Eye (tissue), 1 donor: ENCODE measurements at places on chromosomes 7 and 10.

DNA sequence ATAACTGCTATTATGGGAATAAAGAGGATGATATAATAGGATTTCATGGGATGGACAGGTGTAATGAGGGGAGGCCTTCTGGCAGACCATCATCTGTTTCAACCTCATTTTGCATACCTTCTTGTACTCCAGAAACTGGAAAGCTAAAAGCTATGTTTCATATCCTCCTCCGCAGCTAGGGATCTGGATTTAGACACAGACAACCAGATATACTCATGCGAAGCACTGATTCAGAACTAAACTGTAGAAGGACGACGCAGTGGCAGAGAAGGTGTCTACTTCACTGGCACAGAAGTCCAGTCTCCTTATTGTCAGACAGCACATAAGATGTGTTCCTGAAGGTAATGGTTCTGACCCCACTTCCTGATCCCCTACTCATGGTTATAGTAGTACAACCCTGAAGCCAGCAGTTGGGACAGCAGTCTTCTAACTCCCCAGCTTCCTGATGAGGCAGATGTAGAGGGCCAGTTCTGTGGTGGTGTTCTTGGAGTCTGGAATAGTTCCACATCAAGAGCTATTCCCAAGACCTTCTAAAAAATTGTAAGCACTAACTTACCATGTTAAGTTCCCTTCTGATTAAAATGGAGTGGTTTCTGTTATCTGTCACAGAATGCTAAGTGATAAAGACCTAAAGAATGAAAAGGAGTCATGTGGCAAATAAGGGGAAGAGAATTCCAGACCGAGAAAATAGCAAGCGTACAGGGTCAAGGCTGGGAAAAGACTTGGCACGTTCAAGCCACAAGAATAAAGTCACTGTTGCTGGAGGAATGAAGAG, 550.3 kb downstream of the GRM8 start:
- DNase-seq = no peak

- no peak for DNase-seq
These were observed 193.5 kb upstream of the HDAC9 start for GRCh38 chr7:18302097-18302496.

- peak; percentile 78 for DNase-seq
These were observed 140.1 kb downstream of the GLI3 start for GRCh38 chr7:42096681-42097561.

- DNase-seq = no peak
These were observed 974.5 kb downstream of the LRMDA start for GRCh38 chr10:76405922-76406321.

DNA sequence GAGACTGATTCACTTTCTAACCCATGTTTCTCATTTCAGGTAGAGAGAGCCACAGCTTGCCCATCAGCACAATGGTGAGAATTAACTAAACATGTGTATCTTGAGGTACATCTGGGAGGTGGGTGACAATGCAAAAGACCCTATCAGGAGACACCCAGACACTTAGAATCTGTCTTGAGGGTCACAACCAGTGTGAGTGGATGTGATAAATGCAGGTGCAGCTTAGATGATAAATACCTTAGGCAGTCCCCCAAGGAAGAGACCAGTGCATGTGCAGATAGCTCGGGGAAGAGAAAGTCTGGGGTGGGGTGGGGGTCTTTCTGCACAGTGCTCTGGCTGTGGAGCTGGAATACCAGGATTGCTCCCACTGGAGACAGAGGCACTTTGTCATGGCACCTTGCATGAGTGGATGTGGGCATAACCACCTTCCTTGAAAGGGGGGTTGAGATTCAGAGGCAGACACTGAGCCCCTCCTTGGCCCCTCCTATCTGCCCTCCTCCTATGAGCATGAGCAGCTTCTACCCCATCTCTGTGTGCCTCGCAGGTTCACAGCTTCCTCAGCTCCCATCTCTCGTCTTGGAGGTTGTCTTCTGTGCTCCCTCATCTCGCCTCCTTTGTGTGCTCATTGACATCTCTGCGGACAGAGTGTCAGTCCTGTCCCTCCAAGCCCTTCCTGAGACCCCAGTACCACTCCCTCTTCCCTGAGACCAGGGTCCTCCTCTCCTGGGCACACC, 349.8 kb downstream of the TCERG1L start:
- no peak for DNase-seq

GRCh38 chr7:108235451-108236061, 105.4 kb upstream of the LAMB4 start:
- no peak for DNase-seq

DNA sequence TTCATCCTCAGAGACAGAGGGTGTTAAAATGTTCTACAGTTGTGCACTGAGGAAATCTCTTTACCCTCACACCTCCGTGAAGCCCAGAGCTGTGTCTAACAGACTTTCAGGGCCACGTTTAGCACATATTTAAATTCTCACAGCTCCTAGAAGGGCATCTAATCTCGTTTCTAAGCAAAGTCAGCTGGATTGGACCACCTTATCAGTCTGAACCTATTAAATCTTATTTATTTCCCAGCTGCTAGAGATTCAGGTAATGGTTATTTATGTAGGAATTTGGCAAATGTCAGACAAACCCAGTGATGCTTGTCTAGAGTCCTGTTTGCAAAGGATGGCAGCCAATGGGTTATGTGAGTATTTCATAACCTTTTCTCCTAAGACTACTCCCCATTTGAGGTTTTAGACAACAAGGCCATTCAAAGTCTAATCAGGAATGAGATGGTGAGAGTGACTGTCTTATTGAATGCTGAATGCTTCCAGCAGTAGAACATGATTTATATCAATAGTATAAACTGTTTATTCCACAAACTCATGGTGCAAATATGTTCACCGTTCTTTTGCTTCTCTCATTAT, 54.8 kb upstream of the EXOC4 start:
- no peak for DNase-seq

GRCh38 chr7:87413029-87413428, 62.5 kb downstream of the ABCB4 start:
- no peak for DNase-seq

DNA sequence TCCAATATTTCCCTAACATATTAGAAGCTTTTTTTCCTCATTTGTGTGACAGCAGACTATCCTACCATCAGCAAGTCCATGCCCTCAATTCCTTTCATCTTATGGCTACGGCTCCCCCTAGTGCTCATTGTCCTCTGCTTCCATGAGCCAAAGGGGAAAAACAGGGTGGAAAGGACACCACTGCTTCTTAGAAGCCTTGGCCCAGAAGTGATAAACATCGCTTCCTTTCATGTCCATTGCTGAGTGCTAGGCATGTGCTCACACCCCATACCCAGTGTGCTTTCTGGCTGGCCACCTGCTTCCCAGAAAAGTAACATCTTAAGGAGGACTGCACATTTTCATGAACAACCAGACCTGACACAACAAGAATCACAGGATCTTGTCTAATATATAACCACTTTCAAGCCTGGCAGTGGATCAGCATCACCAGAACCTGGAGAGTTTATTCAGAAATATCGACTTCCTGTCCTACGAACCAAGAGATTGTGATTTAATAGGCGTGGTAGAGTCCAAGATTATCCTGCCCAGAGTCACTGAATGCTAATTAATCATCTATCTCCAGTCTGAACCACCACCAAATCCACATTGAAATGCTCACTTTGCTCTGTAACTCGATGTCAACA, 650.5 kb upstream of the SORCS1 start:
- peak; percentile 88 for DNase-seq

- DNase-seq = no peak
These were observed 237.1 kb upstream of the FAM3C start for GRCh38 chr7:121633186-121633585.

- DNase-seq = no peak
These were observed 15.7 kb upstream of the FOXL3 start for GRCh38 chr7:274266-274665.

GRCh38 chr10:9921544-9921943, 1096.1 kb upstream of the CELF2 start:
- DNase-seq = peak; percentile 6

DNA sequence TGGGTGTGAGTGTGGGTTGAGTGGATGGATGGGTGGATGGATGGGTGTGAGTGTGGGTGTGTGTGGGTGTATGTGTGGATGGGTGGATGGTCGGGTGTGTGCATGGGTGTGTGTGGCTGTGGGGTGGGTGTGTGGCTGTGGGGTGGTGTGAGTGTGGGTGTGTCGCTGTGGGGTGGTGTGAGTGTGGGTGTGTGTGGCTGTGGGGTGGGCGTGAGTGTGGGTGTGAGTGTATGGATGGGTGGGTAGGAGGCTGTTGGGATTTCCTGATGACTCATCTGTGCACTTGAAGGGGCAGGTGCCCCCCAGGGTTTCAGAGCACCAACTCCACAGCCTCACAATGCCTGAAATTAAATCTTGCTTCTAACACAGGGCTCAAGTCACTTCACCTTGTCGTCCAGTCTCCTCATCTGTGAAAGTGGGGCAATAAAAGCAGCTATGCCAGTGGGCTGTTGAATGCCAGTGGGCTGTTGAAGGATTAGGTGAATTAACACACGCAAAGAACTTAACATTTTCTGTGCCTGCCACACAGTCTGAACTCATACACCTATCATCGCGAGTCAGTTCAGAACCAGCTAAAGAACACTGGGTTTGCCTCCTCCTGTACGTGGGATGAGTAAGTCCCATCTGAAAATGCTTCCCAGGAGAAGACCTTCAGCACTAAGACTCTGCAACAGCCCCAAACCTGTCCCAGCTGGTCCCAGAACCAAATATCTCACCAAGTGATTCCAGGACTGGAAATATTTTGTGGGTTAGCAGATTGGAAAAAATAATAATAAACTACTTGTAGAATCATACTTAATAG, 32.0 kb downstream of the SFMBT2 start:
- no peak for DNase-seq

- DNase-seq = no peak
These were observed 69.8 kb downstream of the MAP3K8 start for GRCh38 chr10:30503700-30504266.

DNA sequence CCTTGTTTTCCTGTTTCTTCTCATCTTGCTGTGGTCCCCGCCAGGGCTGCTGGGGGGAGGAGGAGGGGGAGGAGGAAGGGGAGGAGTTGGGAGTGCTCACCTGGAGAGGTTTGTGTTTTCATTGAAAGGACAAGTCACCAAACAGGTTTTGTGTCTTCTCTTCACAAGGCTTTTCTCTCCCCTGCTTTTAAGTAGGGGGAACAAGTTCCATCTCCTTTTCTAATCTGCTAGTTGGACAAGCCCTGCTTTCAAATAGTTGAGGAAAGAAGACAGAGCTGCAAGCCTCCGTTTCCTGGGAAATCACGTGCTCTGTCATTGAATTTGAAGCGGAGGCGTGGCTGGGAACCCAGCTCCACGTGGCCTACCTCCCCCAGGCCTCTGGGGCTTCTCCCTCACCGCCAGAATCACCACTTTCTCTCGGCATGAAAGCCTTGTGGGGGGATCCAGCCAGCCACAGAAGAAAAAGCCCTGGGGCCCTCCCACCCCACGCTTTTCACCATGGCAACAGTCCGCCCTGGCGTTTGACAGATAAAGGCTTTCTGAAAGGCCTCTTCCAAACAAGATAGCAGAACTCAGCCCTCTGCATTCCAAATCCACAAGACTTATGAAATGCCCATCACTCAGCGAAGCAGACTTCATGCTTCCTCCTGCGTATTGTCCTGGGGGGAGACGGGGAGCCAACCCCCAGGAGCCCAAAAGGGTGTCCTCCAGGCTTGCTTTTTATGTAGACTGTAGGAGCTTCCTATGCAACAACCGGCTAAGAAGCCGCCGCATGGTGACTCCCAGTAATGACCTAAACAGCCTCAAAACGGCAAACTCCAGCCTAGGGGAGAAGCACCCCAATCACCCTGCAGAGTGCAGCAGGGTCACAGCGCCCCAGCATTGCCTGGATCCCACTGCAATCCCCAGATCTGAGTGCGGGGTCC, 51.7 kb downstream of the PROSER2 start:
- DNase-seq = peak; percentile 94

DNA sequence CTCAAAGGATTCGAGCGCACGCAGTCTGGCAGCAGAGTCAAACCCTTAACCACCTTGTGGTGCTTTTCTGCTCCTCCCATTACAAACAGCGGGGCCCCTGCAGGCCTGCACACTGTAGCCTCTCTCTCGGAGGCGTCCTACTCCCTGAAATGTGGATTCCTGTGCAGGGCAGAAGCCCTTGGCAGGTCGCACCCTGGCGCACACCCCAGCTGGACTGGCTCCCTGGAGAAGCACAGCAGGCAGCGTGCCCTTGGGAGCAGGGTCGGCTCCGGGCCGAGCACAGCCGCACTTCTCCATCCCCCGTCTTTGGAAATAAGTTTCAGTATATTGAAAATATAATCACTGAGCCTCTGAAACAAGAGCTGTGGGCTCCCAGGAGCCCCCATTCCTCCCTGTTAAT, 144.1 kb downstream of the C10orf105 start:
- DNase-seq = no peak
